ENCODE measurements at places on chromosomes 7 and 10.

GRCh38 chr7:31882187-31882586, 188.0 kb downstream of the PDE1C start:
- DNase-seq = no peak

DNA sequence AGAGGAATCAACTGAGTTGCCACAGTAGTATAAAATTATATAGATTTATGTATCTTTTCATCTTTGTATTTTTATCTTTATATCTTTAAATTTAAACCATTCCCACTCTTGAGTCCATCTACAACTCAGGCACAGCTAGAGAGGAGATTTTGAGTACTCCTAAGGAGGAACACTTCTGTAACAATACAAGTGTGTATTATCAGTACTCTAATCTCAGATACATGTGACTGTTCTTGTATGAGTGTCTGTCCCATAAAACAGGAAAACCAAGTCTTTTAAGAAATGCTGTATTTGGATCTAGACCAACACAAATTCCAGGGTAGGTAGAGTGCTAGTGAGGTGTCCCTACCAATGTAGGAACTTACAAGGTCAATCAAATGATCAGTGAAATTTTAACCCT, 1428.0 kb upstream of the LRRTM3 start:
- no peak for DNase-seq

DNA sequence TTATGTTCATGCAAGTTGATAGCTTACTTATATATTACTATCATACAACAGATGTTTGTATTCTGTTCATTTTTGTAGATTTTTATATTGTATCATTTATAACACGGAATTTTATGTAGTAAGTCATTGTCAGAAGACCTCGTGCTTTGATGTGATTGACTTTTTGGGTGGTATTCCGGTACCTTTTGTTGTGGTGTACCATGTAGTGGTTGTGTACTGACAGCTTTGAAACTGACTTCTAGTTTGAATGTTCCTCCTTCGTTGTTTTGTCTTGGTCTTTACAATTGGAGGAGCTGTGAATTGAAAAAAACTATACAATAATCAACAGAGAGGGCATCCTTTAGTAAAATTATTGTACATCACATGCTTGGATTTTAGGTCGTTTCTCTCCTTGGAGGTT, 61.5 kb downstream of the WAC start:
- no peak for DNase-seq

DNA sequence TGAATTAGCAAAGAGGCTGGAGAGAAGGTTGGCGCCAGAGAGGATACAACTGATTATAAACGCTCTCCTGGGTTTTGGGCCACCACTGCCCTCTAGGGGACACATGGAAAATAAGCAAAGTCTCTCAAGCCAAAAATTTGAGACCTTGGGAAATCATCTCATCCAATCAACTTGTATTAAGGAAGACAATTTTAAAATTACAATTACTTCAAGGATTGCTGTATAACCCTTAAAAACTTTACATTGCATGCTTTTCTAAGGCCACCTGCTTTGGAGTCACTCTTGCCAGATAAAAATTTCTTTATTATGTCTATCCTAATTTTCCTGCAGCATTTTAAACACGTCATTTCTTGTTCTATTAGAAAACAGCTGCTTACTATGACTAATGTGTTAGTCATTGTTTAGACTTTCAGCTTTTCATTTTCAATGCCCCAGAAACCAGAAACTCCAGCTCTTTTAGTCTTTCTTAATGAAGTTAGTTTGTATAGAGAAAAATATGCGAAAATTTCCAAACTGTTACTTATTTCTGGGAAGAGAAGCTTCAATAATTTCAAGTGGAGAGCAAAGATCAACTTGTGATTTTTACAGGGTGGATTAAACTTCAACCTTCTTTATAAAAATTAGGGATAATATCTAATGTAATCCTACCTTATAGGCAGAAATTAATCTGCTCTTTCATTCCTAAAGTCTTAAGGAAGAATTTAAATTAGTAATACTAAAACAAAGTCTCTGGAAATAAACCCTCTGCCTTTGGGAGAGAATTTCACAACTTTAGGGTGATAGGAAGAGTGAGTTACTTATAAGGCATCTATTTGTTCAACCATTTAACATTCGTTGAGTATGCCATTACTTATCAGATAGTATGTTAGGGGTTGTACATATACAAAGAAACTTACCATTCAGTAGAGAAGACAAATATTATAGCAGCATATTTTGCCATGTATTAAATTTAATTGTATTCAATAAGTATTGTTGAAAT, 20.6 kb upstream of the RHOBTB1 start:
- DNase-seq = peak; percentile 12

DNA sequence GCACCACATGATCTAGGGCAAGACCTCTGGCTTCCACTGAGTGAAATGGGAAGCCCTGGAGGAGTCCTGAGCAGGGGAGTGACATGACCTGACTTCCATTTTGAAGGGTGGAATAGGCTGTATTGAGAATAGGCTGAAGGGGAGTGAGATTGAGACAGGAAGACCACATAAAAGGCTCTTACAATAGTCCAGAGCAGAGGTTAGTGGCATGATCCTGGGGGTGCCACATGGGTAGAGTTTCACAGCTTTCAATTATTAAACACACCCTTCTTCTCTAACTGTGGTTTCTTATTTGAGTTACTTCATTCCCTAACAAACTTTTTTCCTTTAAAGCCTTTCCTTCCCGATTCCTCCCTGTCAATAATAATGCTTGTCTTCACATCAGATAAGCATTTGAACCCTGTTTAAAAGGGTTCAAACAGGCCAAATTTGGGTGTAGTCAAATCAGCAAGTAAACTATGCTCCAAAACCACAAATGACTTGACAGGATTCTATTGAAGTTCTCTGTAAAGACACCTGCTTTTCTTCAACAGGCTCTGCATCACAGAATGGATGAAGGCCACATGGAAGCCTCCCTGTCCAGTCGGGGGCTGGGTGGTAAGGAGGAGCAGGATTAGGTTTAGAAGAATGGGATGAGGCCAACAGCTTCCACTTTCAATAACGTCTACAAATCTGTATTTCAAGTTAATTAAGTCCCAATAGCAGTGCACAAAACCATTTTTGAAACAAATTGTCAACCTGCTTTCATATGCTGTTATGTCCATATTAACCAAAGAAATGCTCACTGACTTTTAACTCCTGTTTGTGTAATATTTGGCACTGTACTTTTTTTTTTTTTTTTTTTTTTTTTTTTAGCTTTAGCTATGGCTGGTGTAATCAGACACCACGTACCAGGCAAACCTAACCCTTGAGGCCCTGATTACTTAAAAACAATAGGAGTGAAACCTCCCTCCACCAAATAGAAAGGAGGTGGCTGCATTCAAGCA, 131.9 kb downstream of the NRCAM start:
- DNase-seq = no peak

DNA sequence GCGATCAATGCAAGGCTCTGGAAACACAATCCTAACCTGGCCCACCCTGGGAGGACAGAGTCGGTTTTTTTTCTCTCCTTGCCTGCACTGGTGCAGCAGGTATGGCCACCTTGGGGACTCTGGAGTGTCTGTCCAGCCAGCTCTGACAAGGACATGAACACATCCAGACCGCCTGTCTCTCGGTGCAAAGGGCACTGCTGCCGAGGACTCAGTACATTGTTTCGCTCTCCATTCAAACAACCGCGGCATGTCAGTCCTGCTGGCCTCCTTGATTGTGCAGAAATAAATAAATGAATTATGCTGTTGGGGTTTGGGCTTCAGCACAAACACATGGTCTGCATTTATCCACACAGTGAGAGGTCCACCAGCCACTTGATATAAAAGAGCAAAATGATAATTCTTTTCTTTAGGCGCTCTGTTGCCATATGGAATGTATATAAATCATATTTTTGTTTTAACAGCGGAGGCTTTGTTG, 565.2 kb downstream of the KCNMA1 start:
- no peak for DNase-seq

GRCh38 chr7:20227291-20227795, 10.2 kb upstream of the MACC1 start:
- DNase-seq = no peak

GRCh38 chr10:9230625-9231024, 1176.1 kb downstream of the GATA3 start:
- no peak for DNase-seq

- DNase-seq = no peak
Measured at GRCh38 chr10:47160967-47161366, 139.0 kb upstream of the GDF10 start.

DNA sequence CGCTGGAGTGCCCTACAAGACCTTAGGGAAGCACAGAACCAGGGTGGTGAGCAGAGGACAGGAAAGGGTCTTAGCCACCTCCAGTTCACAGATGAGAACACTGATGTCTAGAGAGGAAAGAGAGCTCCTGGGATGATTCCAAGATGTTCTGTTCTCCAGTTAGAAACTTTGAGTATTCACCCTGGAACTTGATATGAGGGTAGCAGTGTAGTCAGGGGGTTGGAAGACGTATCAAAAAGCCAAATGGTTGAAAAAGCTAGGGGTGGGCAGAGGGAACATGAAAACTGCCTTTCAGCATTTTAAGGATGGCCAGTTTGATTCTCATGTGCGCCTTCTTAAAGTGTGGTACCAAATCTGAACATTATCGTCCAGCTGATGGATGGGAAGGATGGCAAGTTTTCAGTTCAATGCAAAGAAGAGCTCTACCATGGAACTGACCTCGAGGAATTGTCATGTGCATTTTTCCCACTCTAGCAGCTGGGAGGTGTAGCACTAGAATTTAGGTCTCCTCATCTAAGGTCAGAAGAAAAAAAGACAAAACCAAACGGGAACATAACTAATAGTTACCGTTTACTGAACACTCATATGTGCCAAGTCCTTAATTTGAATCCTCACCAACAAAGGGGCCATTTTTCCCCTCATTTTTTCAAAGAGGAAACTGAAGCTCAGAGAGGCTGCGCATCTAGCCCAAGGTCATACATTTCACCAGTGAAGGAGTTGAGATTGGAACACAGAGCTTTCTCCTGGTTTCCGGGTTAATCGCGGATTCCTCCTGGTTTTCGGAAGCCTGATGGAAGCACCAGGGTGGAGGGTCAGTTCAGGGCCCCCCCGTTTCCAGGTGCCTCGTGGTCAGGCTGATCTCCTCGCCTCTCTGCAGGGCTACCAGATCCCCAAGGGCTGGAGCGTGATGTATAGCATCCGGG, 6.0 kb upstream of the CYP26A1 start:
- no peak for DNase-seq

DNA sequence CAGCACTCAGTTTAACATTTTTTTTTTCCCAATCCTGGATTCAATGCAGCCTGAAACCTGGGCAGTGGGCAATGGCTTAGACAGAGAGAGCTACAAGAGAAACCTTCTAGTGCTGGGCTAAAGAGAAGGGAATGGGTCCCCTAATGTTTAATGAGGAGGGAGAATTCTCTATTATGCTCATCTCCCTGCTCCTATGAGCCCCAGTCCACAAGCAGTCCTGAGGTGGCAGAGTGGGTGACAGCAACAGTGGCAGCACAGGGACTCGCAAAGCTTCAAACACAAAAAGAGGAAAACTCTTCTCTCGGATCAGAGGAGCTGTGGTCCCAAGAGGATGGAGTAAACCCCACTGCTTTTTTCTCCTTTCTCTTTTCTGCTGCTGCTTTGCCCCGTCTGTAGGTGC, 36.5 kb downstream of the COBL start:
- no peak for DNase-seq

DNA sequence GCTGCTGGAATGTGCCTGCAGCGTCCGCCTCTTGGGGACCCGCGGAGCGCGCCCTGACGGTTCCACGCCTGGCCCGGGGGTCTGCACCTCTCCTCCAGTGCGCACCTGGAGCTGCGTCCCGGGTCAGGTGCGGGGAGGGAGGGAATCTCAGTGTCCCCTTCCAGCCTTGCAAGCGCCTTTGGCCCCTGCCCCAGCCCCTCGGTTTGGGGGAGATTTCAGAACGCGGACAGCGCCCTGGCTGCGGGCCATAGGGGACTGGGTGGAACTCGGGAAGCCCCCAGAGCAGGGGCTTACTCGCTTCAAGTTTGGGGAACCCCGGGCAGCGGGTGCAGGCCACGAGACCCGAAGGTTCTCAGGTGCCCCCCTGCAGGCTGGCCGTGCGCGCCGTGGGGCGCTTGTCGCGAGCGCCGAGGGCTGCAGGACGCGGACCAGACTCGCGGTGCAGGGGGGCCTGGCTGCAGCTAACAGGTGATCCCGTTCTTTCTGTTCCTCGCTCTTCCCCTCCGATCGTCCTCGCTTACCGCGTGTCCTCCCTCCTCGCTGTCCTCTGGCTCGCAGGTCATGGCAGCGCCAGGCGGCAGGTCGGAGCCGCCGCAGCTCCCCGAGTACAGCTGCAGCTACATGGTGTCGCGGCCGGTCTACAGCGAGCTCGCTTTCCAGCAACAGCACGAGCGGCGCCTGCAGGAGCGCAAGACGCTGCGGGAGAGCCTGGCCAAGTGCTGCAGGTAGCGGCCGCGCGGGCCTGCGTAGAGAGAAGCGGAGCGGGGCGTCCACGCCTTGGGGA, 645 bp downstream of the SLC26A4 start:
- DNase-seq = no peak

DNA sequence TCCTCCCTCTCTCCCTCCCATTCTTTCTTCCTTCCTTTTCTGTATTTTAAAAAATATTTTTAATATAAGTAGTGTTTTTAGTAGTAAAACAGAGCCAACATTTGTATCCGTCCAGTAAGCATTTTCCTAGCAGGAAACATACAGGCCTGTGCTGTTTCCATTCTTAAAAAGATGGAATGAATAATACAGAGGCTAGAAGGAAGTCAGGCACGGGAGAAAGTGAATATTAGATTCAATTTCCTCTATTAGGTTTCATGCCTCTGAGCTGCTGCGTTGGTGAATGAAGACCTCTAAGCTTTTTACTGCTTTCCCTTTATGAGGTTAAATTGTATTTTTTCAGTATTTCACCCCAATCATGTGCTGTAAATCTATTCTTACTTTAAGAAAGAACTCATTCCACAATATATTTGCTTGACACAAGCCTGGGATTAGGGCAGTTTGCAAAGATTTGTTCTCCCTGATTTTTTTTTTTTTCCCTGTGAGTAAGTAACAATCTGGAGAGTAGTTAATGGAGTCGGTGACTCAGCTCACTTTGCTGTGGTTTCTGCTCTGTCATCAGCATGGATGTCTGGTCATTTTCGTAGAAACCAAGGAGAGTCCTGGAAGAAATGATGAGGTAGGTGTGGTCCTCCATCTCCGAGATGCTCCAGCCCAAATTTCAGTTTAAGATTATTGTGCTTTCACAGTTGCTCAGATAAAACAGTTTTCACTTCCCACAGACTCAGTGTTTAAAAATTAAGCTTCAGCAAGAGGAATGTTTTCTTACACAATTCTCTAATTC, 76.1 kb upstream of the PITRM1 start:
- no peak for DNase-seq

GRCh38 chr10:90947030-90947960, 26.4 kb upstream of the ANKRD1 start:
- DNase-seq = no peak

DNA sequence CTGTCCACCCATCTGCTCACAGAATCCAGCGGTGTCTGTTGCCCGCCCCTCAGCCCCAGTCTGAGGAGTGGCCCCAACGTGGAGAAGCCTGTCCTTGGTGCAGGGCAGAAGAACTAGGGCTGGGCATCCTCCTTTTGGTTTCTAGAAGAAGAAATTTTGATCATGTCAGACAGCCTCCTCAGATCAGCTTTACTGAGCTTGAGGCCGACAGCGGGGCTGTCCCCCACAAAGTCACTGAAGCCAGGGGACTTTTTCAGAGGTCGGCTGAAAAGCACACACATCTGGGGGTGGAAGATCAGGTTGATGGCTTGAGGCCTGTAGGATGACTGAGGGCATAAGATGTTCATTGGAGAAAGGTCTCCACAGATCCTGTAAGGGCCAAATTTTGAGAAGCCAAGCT, 767.9 kb downstream of the GRID1 start:
- DNase-seq = no peak

- DNase-seq = no peak
Measured at GRCh38 chr7:27344471-27344870, 101.9 kb downstream of the EVX1 start.

- DNase-seq = no peak
Measured at GRCh38 chr10:20768843-20769242, 128.3 kb downstream of the NEBL start.

All from NK-92 treated with Interleukin-12 subunit alpha and Interleukin-12 subunit beta, amount 100 ng/mL, for 24 hours (cell line).